Omental fat pad (tissue), 4 donors: ENCODE measurements at places on chromosomes 4 and X. TPM values are rescaled to one million over a fixed set of nuclear protein-coding genes. Genes with fewer than 3 reads are reported as not detected.

GRCh38 chr4:164095313-164096110 is 601.0 kb downstream of the TMA16 start:
- no peak for DNase-seq

DNA sequence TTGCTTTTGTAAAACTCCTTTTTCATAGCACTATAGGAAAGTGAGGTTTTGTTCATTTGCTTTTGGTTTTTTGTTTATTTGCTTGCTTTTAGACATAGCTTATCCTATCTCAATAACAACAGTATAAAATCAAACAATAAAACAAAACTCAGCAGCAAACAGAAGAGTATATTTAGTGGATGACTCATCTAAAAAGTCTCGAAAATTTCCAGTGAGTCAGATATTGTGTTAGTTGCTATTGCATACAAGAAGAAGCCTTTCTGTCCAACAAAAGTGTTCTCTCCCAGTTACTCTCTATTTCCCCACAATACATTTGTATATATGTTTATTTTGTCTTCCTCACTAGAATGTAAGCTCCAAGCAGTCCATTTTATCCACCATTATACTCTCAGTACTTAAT is 36.0 kb upstream of the NPNT start:
- DNase-seq: no peak

GRCh38 chr4:61309616-61310015 is 109.5 kb downstream of the ADGRL3 start:
- DNase-seq: no peak

DNA sequence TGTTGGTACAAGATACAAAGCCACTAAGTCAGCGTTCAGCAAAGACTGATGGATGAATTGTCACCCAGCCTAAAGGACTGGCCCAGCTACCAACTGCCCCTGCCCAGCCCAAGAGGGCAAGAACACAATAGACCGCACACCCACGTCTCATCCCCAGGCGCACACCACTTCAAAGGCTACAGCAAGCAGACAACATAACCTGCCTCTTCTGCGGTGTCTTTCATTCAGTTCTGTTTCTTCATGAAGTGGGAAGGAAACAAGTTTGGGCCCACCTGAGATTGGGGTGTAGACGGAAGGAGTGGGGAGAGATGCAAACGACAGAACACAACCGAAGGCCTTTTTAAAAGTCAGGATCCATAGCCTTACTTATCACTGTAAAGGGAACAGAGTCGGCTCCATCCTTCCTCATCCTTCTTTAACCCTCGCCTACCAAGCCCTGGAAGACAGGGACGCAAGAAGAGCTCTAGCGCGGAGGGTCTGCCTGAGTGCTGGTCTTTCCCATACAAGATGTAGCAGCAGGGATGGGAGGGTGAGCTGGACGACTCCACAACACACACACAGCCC is 691 bp downstream of the SCARB2 start:
- DNase-seq: no peak

Gene COQ2
- total RNA-seq: 9.5 TPM

GRCh38 chr4:16524911-16525554 is 298.8 kb upstream of the TAPT1 start:
- no peak for DNase-seq

GRCh38 chr4:144518181-144518895 is 127.6 kb upstream of the HHIP start:
- no peak for DNase-seq

Gene UNC5C
- 6.6 TPM for total RNA-seq

GRCh38 chr4:21517126-21517859 is 431.3 kb downstream of the KCNIP4 start:
- no peak for DNase-seq

DNA sequence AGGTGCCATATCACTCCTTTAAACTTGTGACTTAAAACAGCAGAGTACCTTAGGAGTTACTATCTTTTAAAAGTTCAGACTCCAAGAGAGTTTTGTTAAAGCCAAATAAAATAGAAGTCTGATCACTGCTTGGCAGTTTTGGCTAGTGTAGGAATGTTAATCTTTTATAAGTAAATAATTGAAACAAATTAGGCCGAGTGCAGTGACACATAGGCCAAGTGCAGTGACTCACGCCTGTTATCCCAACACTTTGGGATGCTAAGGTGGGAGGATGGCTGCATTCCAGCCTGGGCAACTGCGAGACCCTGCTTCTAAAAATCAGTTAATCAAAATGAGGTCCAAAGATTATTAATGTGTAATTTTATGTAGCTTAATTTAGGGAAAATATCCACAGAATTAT is 37.2 kb downstream of the WDR44 start:
- DNase-seq: no peak

GRCh38 chr4:148961526-148961925 is 519.3 kb upstream of the NR3C2 start:
- no peak for DNase-seq
